ENCODE measurements at places on chromosomes 3 and 15. TPM values are rescaled to one million over a fixed set of nuclear protein-coding genes. Genes with fewer than 3 reads are reported as not detected.

KNG1 gene
- not detected for total RNA-seq

ECE2 gene
- total RNA-seq, result not detected

RAF1 gene
- total RNA-seq, result 67.6 TPM

UROC1 gene
- under 0.01 TPM for total RNA-seq

ADGRG7 gene
- not detected for total RNA-seq

KIF7 gene
- total RNA-seq, result 1.2 TPM

PRICKLE2 gene
- total RNA-seq, result 10.6 TPM

IFRD2 gene
- total RNA-seq, result 93.9 TPM

CHRNA3 gene
- total RNA-seq, result not detected

PLA2G4E gene
- total RNA-seq, result not detected

CRABP1 gene
- not detected for total RNA-seq
